ENCODE measurements at places on chromosomes 2 and 18.

DNA sequence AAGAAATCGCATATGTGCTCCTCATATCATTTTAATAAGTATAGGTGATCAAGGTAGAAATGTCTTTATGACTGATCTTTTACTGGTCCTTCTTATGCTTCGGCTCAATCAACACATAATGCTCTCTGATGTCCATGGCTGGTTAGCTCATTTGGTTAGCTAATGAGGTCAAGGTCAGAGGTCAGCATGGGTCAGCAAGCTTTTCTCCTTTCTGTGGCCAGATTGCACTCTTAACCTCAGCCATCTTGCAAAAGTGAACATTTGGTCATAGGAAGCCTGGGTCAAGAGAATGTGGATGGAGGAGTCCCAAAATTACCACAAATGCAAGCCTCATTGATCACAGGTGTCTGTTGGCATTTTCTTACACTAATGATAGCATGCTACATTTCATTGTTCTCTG lies 35.4 kb upstream of the DARS1 start:
- DNase-seq: peak; percentile 53

GRCh38 chr2:207144173-207144785 lies 21.5 kb downstream of the KLF7 start:
- no peak for DNase-seq

DNA sequence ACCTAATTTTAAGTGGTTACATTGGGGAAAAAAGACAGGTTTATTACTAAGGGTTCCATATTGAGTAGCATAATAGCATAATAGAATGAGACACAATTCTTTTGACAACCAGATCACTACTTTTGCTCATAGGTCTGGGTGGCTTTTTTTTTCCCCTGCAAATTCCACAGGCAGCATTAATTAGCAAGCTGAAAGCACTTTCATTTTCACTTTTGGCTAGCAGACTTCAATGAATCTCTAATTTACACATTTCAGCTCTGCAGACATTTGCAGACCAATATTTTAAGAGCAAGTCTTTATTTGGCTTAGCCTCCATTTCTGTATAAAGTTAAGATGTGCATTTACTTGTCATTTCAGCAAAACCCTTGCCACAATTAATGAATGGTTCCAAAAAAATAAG lies 185.5 kb downstream of the NOL4 start:
- DNase-seq: no peak

GRCh38 chr2:223585666-223586065 lies 16.5 kb downstream of the SCG2 start:
- DNase-seq: no peak

GRCh38 chr18:36355511-36355910 lies 58.0 kb downstream of the FHOD3 start:
- no peak for DNase-seq

DNA sequence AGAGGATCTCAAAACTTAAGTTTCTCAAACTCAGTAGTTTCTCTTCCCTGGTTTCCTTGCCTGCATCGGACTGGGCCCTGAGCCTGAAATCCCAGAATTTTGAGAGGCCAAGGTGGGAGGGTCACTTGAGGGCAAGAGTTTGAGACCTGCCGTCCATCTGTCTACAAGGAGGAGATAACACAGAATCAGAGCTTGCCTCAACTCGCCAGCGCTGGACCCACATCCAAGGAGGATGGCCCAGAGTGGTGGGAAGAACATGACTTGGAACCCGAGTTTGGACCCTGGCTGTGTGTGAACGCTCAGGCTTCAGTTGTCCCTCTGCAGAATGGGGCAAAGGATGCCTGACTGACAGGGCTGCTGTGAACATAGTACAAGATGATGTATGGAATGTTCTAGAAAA lies 80.1 kb downstream of the MCFD2 start:
- DNase-seq: no peak

- peak; percentile 8 for DNase-seq
Observed at GRCh38 chr2:165144315-165144714, 59.5 kb downstream of the SCN3A start.

GRCh38 chr2:168146892-168147810 lies 100.2 kb downstream of the STK39 start:
- DNase-seq: no peak

DNA sequence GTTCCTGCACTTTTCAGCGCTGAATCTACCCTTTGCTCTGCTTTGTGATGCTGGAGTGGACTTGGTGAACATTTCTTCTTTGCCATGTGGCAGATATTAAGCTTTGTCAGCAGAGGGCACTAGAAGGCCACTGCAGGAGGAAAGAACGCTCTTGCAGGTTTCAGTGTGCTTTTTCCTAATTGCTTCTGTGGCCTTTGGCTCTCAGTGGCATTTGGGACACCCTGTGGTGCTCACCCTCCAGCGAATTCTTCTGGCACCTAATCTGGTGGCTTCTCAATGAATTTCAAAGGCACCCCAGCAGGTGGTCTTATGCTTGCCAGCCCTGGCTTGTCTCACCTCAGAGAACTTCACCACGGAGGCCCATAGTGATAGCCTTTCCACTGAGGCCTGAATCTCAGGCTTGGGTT lies 146.7 kb downstream of the MYO3B start:
- peak; percentile 89 for DNase-seq

DNA sequence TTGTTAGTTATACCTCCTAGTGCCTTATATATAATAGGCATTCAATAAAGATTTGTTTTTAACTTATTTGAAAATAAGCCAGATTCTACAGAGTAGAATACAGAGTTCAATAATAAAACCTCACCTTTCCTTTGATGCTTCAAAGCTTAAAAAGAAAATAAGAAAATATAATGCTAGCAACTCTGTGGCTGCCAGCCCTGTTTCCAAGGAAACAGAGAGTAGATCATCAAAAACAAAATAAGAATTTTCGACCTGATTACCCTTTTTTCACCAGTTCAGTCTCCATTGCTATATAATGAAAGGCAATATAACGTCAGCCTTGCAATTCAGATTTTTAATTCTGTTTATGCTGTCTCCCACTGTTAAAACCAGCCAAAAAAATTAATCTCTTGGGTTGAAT lies 8.9 kb upstream of the PGAP1 start:
- DNase-seq: no peak

GRCh38 chr2:234459401-234460009 lies 37.4 kb downstream of the ARL4C start:
- DNase-seq: no peak

DNA sequence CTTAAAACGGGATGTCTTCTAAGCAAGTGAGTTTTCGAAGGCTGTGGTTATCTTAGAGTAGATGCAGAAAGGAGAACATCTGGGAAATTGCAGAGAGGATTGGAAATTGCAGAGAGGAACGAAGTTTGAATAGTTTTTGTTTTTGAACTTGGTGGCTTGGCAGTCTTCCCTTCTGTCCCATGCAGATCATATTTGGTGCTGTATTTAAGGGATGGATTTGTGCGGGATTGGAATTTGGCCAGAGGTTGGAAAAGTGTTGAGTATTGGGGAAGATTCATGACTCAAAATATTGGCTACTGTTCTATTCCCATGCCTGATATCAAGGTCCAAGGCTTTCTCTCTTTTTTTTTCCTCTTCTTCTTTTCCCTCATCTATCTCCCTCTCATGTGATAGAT lies 18.2 kb downstream of the PTPRM start:
- DNase-seq: no peak

DNA sequence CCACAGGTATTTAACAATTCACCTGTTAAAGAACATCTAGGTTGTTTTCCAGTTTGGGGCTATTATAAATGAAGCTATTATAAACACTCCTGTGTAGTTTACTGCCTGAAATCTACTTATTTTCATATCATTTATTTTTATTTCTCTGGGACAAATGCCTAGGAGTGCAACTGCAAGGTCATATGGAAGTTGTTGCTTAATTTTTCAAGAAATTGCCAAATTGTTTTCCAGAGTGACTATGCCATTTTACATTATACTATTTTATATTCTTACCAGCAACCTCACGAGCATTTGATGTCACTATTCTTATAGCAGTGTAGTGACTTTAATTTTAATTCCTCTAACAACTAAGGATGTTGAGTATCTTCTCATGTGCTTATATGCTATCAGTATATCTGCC lies 298.4 kb downstream of the EXOC6B start:
- no peak for DNase-seq

- peak; percentile 83 for DNase-seq
Observed at GRCh38 chr2:60641811-60642788, 88.6 kb upstream of the BCL11A start.

DNA sequence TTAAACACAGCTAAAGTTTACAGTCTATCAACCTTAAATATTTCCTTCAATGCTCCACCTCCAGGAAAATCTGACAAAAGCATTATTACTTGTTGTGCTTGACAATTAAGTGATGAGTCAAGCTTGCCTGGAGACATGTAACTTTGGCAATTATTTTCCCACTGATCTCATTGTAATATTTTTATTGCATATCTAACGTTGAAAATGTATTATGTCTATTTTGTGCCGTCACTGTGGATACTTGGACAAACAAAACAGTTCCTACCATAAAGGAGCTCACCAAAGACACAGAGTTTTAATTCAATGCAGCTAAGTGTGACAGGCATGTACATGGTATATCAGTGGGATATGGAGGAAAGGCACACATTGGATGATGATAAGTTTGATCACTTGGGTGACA lies 24.7 kb downstream of the RNF103 start:
- DNase-seq: no peak

DNA sequence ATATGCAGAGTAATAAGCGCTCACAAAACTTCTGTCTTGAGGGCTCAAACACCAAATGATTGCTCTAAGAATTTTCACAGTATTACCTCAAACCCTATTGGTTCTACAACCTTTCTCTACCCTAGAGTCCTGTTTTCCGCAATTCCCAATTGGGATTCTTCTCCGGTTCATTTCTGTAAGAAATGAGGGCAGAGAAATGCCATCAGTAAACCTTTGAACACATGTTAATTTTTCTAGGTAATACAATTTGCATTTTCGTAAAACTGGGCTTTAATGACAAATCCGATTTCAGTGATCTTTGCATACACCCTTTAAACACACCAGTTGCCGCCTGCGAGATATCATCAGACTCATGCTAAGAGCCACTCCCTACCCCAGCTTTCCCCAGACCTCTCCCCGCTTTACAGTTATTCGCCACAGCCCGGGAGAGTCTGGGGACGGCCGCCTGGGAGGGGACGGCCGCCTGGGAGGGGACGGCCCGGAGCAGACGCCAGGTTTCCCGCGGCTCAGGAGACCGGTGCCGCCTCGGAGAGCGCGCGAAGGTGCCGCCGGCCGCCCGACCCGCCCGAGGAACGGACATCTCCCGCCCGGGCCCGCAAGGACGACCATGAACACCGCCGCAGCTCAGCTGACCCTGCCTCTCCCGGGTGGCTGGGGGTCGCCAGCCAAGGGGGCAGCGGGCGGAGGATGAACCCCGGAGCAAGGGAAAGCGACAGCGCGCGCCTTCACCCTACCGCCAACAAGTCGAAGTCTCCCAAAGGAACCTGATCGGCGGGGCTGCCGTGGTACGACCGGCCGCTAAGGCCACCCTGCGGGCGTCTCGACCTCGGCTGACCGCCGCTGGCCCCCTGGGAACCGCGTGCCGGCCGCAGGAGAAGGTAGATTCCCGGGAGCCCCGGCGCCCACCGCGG lies 463 bp downstream of the SMC6 start:
- peak; percentile 83 for DNase-seq

GRCh38 chr2:236369661-236370062 lies 105.5 kb upstream of the ASB18 start:
- DNase-seq: peak; percentile 29

DNA sequence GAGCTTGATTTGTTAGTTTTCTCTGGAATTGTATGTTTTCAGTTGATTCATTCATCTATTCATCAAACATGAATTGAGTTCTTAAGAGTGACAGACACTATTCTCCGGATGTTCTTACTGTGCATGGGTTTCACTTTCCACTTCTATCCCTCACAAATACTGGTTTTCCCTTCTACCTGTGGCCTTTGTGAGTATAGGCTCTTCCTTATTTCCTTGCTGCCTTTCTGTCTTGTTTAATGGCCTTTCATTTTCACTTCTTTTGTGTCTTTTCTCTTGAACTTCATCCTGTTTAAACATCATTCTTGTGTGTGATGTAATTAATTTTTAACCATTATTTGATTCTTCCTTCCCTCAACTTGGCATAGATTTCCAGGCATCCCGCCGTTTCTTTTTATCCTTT lies 90.7 kb downstream of the CRIM1 start:
- DNase-seq: no peak

GRCh38 chr2:2234398-2235195 lies 96.5 kb downstream of the MYT1L start:
- DNase-seq: peak; percentile 15

DNA sequence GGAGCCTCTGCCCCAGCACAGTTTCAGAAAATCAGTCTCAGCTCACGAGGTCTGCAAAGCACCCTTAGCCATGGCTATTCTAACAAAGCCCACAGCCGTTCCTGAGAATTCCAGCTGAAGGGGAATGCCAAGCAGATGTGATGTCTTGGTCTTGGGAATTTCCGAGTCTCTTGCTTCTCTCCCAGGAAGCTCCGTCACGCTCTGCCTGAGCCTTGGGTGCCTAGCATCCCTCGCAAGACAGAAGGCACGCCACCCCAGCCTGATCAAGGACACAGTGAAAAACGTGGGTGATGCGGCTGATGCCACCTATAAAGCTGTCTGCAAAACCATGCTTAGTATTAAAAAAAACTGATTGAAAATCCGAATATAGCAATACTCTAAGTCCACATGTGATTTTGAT lies 254.6 kb downstream of the SH3BP4 start:
- no peak for DNase-seq

- DNase-seq: no peak
Observed at GRCh38 chr2:229582151-229582550, 132.2 kb downstream of the DNER start.

GRCh38 chr2:179661986-179662385 lies 199.4 kb downstream of the ZNF385B start:
- DNase-seq: no peak

- DNase-seq: no peak
Observed at GRCh38 chr2:175048275-175048674, 43.1 kb upstream of the CHN1 start.

- no peak for DNase-seq
Observed at GRCh38 chr2:38427936-38428335, 50.9 kb upstream of the ATL2 start.

DNA sequence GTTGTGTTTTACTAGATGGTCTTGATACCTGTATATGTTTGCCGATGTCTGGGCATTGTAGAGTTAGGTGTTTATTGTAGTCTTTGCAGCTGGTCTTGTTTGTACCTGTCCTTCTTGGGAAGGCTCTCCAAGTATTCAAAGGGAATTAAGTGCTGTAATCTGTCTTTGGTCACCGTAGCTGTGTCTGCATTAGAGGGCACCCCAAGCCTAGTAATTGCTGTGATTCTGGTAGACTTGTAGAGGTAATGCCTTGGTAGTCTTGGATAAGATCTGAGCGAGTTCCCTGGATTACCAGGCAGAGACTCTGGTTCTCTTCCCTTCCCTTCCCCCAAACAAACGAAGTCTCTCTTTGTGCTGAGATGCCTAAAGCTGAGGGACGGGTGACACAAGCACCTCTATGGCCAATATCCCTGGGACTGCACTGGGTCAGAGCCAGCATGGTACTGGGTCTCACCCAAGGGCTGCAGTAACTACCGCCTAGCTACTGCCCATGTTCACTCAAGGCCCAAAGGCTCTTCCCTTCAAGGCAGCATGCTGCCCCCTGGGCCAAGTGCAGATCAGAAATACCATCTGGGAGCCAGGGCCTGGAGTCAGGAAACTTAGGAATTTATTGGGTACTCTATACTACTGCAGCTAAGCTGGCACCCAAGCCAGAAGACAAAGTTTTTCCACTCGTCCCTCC lies 27.1 kb downstream of the STPG4 start:
- DNase-seq: peak; percentile 11

Measured in neural progenitor cell (in vitro differentiated cells).